Left lobe of liver (tissue), 2 donors: ENCODE measurements at places on chromosomes 3 and 15. TPM values are rescaled to one million over a fixed set of nuclear protein-coding genes. Genes with fewer than 3 reads are reported as not detected.

DNA sequence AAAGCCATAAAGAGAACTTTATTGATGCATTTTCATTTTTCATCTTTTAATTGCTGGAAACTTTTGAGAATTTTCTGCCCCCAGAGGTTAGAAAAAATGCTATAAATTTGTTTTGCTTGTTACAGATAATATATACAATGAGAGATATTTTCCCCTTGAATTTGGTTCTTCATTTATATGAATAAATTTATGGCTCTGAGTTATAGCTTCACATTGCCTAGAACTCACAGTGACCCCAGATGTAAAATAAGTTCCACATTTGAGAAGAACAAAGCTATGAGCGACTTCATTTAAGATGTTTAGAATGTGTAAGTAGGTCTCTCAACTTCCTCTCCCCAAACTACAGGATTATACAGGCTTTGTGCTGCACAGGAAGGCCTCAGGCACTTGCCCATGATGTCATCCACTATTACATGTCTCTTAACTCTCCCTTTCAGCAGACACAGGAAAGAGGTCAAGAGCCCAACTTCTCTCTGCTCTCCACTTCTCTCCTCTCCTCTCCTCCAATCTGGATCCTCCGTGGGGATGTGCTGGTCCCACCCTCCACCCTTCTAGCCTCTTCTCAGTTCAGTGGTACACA lies 92.8 kb downstream of the DUT start:
- DNase-seq: no peak

MYL3 gene
- total RNA-seq: 1.4 TPM

GRCh38 chr15:98778960-98779359 lies 130.6 kb downstream of the IGF1R start:
- DNase-seq: no peak

CD96 gene
- total RNA-seq: 0.40 TPM

DNA sequence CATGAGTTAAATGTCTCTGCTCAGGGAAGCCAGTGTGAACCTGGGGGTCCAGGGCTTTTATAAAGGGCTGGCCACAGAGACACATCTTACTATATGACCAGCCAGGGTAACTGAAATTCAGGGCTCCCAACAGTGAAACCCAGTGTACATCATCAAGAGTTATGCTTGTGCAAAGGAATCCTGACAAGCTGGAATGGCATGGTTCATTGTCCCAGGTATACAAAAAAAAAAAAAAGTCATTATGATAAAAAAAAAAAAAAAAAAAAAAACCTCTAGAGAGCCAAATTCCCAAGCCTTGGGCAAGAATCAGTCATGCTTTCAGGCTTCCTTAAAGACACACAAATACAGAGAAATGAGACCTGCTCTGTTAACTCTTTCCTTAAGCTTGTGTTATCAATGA lies 452.0 kb downstream of the GABRG3 start:
- no peak for DNase-seq
